Small intestine (tissue), 16 donors: ENCODE measurements at places on chromosomes 6 and 20. TPM values are rescaled to one million over a fixed set of nuclear protein-coding genes. Genes with fewer than 3 reads are reported as not detected.
A peak's percentile ranks its signal among the peaks of the same experiment; 100 is the strongest.

DNA sequence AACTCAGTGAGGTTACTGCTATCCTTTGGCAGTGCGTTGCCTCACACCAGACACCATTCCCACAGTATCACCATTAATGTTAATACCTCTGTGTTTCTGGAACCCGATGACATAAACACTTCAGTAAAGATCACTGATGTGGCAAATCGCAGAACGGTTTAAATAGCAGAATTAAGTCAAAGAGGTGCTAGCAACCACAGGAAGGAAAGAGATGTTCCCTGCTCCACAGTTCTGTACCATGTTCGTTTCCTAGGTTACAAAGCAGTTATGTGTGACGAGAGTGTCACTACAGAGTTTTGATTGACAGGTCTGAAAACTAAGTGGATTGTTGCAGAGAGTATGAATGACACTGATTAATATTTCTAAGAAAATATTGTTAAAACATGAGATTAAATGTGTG is 272.3 kb downstream of the KHDRBS2 start:
- no peaks in the 10 kb centered on the region for H3K36me3 ChIP-seq
- no peak overlapping the region for H3K27ac ChIP-seq
- H3K27me3 ChIP-seq, result no peaks in the 10 kb centered on the region
- no peak overlapping the region for H3K4me3 ChIP-seq
- no peak for DNase-seq
- no peaks in the 10 kb centered on the region for H3K4me1 ChIP-seq

GRCh38 chr6:73879501-73880293 is 183.7 kb downstream of the CD109 start:
- no peak for DNase-seq
- no peaks in the 10 kb centered on the region for H3K4me1 ChIP-seq
- H3K27me3 ChIP-seq, result no peaks in the 10 kb centered on the region
- H3K4me3 ChIP-seq, result no peak overlapping the region

DNA sequence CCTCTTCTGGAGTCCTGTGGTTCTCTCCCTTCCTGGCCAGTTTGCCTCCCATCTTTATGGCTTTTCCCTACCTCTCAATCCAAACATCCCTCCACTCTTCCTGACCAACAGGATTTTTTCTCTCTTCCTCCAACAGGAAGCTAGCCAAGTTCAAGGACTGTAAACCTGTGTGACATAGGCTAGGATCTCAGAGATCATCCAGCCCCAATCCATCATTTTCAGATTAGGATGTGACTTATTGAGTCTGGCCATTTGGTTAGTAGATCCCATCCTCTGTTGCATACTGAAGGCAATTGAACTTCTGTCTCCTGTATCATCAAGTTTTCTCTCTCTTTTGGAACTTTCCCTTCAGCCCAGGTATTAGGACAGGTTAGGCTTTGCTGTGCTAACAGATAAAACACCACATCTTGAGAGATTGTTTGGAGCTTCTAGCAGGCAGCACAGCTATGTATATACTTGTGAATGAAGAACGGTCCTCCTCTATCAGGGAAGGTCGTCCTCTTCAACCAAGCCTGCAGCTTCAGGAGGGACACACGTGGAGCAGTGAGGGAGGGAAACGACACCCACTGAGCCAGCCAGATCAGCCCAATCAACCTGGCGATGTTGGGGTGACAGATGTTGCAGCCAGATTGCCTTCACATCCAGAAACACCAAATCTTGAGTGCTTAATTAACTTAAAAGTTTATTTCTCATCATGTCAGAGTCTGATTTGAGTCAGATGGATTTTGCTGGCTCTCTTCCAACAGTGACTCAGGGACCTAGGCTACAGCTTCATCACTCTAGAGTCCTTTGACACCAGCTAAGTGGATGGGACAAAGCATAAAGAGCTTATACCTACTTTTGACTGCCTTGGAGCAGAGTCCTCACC is 106.8 kb downstream of the GJA10 start:
- no peaks in the 10 kb centered on the region for H3K27me3 ChIP-seq
- H3K4me3 ChIP-seq, result no peak overlapping the region
- no peak overlapping the region for H3K27ac ChIP-seq
- no peaks in the 10 kb centered on the region for H3K4me1 ChIP-seq
- DNase-seq, result peak; percentile 27

DNA sequence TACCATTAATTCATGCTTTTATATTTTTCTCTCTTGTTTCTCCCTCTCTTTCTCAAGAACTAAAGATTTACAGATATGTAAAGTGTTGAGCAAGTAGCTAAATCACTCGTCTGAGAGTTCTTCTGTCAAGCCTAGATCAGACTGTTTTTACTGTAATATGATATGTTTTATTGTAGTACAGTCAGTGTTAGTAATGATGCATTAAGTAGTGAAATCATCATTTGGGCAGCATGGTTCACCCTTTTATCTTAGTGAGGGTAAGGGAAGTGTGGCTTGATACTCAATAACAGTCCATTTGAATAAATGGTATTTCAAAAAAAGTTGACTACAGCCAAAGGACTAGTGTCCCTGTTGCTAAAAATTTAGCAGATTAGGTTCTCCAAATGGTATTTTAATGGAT is 9.2 kb downstream of the CYB5R4 start:
- peaks cover 8% of the 10 kb centered on the region for H3K36me3 ChIP-seq
- no peaks in the 10 kb centered on the region for H3K27me3 ChIP-seq
- H3K4me3 ChIP-seq, result no peak overlapping the region
- no peak for DNase-seq

DNA sequence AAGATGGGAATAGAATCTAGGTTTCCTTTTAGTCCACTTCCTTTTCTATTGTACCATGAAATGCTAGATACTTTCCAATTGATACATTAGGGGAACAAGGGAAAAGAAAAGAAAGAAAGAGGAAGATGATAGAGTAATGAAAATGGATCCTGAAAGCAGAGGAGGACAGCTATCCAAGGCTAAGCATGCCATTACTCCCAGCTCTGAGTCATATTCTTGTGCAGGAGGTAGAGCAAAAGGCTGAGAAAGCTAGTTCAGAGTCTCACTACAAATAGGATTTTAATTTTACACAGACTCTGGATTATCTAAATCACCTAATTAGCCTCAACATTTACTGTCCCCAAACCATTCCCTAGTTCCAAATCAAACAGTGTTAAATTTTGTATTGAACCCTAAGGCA is 23.6 kb downstream of the RWDD2A start:
- H3K4me1 ChIP-seq, result no peaks in the 10 kb centered on the region
- H3K4me3 ChIP-seq, result no peak overlapping the region
- no peaks in the 10 kb centered on the region for H3K27me3 ChIP-seq
- DNase-seq, result no peak
- H3K36me3 ChIP-seq, result peaks cover 4% of the 10 kb centered on the region

DNA sequence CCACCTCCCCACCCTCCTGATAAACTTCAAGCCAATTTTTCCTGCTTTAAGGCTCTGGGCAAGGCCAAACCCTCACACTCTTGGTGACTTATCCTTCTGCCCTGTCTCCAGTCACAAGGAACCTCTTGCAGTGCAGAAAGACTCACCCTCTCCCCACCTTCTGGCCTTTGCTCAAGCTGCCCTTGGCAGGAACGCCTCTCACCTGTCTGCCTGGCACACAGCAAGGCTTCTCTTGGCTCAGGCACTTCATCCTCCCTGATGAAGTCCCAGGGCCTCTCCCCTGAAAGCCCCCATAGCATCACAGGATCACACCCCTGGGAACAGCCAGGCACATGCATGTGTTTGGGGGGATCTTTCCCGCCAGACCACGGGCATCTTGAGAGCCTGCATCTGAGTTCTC is 68.8 kb upstream of the NNAT start:
- no peak for DNase-seq
- peaks cover 3% of the 10 kb centered on the region for H3K4me1 ChIP-seq
- H3K4me3 ChIP-seq, result no peak overlapping the region
- peaks cover 2% of the 10 kb centered on the region for H3K27me3 ChIP-seq
- H3K27ac ChIP-seq, result no peak overlapping the region

- peaks cover 3% of the 10 kb centered on the region for H3K36me3 ChIP-seq
- H3K4me1 ChIP-seq, result peaks cover 9% of the 10 kb centered on the region
- H3K27ac ChIP-seq, result no peak overlapping the region
- no peaks in the 10 kb centered on the region for H3K27me3 ChIP-seq
- H3K4me3 ChIP-seq, result no peak overlapping the region
Observed at GRCh38 chr6:142816031-142816430, 128.9 kb downstream of the HIVEP2 start.

- DNase-seq, result peak; percentile 24
- H3K4me3 ChIP-seq, result no peak overlapping the region
- no peak overlapping the region for H3K27ac ChIP-seq
- no peaks in the 10 kb centered on the region for H3K36me3 ChIP-seq
- H3K27me3 ChIP-seq, result no peaks in the 10 kb centered on the region
Observed at GRCh38 chr6:162683135-162683534, 44.4 kb downstream of the PRKN start.

DNA sequence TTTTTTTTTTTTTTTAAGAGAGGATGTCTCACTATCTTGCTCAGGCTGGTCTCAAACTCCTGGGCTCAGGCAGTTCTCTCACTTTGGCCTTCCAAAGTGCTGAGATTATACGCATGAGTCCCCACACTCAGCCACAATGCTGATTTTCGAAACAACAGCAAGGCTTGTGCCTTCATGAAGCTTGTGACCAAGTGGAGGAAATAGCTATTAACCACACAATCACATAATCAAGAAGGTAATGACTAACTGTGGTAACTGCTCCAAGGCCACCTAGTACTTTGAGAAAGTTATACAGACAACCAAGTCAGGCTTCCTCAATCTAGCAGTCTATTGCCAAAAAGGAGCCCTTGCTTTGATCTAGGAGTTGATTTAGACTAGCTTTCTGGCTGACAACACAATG is 46.3 kb downstream of the SOD2 start:
- no peaks in the 10 kb centered on the region for H3K4me1 ChIP-seq
- DNase-seq, result no peak
- no peaks in the 10 kb centered on the region for H3K27me3 ChIP-seq
- H3K4me3 ChIP-seq, result no peak overlapping the region

- H3K27ac ChIP-seq, result no peak overlapping the region
- no peak overlapping the region for H3K4me3 ChIP-seq
- DNase-seq, result peak; percentile 56
Observed at GRCh38 chr6:83536034-83536646, 23.8 kb downstream of the PRSS35 start.

DNA sequence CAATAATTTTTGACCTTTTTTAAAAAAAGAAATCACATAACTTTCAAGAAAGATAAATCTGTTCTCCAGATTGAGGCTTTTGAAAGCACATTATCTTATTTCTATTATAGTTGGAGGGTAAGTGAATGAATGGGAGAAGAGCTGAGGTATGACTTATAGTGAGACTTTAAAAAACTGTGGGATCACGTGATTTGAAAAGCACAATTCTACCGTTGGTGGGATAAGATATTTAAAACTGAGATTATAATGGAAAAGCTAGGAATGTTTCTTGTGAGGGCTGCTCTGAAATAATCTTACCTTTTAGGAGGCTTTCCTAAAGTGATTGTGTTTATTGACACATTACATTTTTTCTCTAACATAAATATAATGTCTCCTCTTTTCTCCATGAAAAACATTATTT is 9.5 kb upstream of the OPN5 start:
- H3K27me3 ChIP-seq, result no peaks in the 10 kb centered on the region
- H3K27ac ChIP-seq, result no peak overlapping the region
- H3K36me3 ChIP-seq, result no peaks in the 10 kb centered on the region
- H3K4me3 ChIP-seq, result no peak overlapping the region
- DNase-seq, result no peak

DNA sequence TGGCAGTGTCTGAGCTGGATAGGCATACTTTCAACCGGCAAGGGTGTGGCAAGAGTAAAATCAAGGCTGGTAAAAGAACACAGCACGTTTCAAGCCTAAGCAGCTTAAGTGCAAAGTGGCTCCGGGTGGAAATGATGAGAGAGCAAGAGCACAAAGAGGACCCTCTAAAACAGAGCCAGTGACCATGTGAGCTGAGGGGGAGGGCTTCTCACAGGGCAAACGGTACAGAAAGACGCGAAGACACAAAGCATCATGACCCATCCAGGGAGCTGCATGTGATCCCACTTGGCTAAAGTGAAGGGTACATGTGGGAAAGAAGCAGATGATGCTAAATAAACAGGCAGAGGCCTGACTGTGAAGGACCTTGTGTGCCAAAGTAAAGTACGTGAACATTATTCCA is 25.7 kb downstream of the FKBP5 start:
- no peaks in the 10 kb centered on the region for H3K4me1 ChIP-seq
- no peak overlapping the region for H3K27ac ChIP-seq
- no peak for DNase-seq
- no peak overlapping the region for H3K4me3 ChIP-seq

- DNase-seq, result no peak
- H3K27ac ChIP-seq, result no peak overlapping the region
- H3K36me3 ChIP-seq, result no peaks in the 10 kb centered on the region
- no peaks in the 10 kb centered on the region for H3K4me1 ChIP-seq
- H3K27me3 ChIP-seq, result no peaks in the 10 kb centered on the region
- no peak overlapping the region for H3K4me3 ChIP-seq
Observed at GRCh38 chr6:100336876-100337275, 127.8 kb downstream of the SIM1 start.

GRCh38 chr6:118714756-118715155 is 63.4 kb upstream of the CEP85L start:
- H3K27ac ChIP-seq, result no peak overlapping the region
- no peak overlapping the region for H3K4me3 ChIP-seq
- no peaks in the 10 kb centered on the region for H3K4me1 ChIP-seq
- no peak for DNase-seq
- H3K36me3 ChIP-seq, result no peaks in the 10 kb centered on the region

- no peaks in the 10 kb centered on the region for H3K27me3 ChIP-seq
- DNase-seq, result no peak
- H3K27ac ChIP-seq, result no peak overlapping the region
- no peak overlapping the region for H3K4me3 ChIP-seq
- H3K4me1 ChIP-seq, result no peaks in the 10 kb centered on the region
Observed at GRCh38 chr6:99241905-99242534, 107.5 kb downstream of the FAXC start.

GRCh38 chr20:62352402-62353288 is 14.5 kb downstream of the LAMA5 start:
- no peak overlapping the region for H3K27ac ChIP-seq
- no peaks in the 10 kb centered on the region for H3K36me3 ChIP-seq
- no peaks in the 10 kb centered on the region for H3K4me1 ChIP-seq
- no peak overlapping the region for H3K4me3 ChIP-seq
- DNase-seq, result no peak

- peaks cover 8% of the 10 kb centered on the region for H3K4me1 ChIP-seq
- no peak overlapping the region for H3K4me3 ChIP-seq
- H3K36me3 ChIP-seq, result peaks cover 9% of the 10 kb centered on the region
- no peaks in the 10 kb centered on the region for H3K27me3 ChIP-seq
Observed at GRCh38 chr20:32201977-32202363, 5.6 kb downstream of the PLAGL2 start.

DNA sequence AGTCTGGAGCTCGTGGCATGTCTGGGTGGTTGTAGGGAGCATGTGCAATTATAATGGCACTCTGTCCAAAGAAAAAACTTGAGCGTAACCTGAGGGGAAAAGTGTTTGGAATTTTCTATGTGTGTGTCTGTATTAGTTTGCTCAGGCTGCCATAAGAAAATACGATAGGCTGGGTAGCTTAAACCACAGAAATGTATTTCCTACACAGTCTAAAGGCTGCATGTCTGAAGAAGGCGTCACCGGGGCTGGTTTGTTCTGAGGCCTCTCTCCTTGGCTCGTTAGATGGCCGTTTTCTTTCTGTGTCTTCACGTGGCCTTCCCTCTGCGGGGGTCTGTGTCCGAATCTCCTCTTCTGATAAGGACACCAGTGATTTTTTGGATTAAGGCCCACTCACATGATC is 59.0 kb downstream of the IGF2R start:
- no peaks in the 10 kb centered on the region for H3K4me1 ChIP-seq
- no peak for DNase-seq
- peaks cover 52% of the 10 kb centered on the region for H3K36me3 ChIP-seq
- H3K27me3 ChIP-seq, result no peaks in the 10 kb centered on the region

The NKX2-2 gene
- 1.1 TPM for polyA plus RNA-seq

The ASIP gene
- polyA plus RNA-seq, result 3.8 TPM

The VSX1 gene
- polyA plus RNA-seq, result not detected

The TENT5A gene
- polyA plus RNA-seq, result 17.6 TPM

The TMEM74B gene
- polyA plus RNA-seq, result 54.6 TPM

The FERMT1 gene
- 27.2 TPM for polyA plus RNA-seq

The RAET1L gene
- not detected for polyA plus RNA-seq

The CEP250 gene
- 31.7 TPM for polyA plus RNA-seq

The C4B gene
- 9.6 TPM for polyA plus RNA-seq
